ENCODE measurements at places on chromosomes 1 and 21.
A peak's percentile ranks its signal among the peaks of the same experiment; 100 is the strongest.

- DNase-seq = no peak
Measured at GRCh38 chr1:168348146-168348709, 67.6 kb downstream of the TBX19 start.

- no peak for DNase-seq
Measured at GRCh38 chr1:190049314-190049713, 428.4 kb downstream of the BRINP3 start.

- DNase-seq = no peak
Measured at GRCh38 chr1:231750296-231750695, 123.7 kb downstream of the DISC1 start.

GRCh38 chr1:218171302-218171893, 113.7 kb upstream of the RRP15 start:
- DNase-seq = no peak

GRCh38 chr1:18977428-18977827, 21.0 kb upstream of the IFFO2 start:
- DNase-seq = no peak

- DNase-seq = no peak
Measured at GRCh38 chr1:214402613-214403083, 121.7 kb downstream of the SMYD2 start.

GRCh38 chr21:39125752-39126485, 57.3 kb downstream of the PSMG1 start:
- peak; percentile 46 for DNase-seq

DNA sequence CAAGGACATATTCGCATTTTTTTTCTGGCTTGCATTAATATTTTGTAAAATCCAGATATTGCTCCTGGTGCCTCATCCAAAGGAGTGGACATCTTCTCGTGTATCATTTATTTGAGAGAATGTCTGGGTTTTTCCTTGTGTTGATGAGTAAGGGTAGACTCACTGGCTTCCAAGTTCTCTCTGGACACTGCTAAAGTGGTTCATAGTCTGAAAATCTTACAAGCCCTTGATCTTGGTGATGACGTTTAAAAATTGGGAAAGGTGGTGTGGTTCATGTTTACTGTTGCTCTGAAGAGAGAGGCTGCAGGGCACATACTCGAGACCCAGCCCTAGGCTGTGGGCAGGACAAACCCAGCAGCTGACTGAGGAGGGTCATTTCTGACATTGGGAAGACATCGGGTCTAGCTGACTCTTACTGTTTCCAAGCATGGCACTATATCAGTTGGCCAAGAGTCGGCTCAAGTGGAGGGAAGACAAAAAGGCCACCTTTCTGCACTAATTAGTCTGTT, 296.2 kb downstream of the LMX1A start:
- no peak for DNase-seq

DNA sequence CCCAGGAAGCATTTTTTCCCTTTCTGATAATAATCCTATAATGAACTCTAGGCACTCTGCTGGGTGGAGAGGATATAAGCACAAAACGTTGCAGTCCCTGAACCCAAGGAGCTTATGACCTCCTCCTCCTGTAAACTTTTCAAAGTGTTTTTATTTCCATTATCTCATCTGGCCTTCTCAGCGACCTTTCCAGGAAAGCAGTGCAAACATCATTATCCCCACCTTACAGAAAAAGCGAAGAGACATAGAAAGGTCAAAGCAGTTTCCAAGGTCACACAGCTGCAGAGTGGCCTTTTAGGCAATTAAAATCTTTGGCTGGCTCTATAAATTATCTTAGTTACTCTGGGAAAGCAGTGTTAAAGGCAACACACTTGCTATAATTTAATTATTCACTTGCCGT, 63.8 kb downstream of the OLFML3 start:
- no peak for DNase-seq

DNA sequence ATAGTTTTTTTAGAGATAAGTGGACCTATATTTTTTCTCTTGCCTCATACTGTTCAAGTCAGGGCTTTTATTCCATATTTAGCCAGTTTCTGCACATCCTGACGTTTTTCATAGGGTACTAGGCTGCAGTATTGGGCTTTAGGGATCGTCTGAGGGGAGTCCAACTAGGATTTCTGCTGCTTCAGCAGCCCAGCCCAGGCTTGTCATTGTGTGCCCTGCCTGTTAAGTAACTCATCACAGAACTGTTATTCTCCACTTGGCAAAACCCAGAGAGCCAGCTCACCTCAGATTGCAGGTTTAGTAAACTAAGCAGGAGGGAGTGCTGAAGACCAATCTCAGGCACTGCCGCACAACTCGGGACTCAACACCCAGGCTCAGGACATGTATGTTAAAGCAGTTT, 2.8 kb downstream of the GALNT2 start:
- no peak for DNase-seq

GRCh38 chr1:31243501-31244286, 4.0 kb upstream of the NKAIN1 start:
- no peak for DNase-seq

GRCh38 chr1:35691571-35692220, 27.0 kb downstream of the C1orf216 start:
- no peak for DNase-seq

DNA sequence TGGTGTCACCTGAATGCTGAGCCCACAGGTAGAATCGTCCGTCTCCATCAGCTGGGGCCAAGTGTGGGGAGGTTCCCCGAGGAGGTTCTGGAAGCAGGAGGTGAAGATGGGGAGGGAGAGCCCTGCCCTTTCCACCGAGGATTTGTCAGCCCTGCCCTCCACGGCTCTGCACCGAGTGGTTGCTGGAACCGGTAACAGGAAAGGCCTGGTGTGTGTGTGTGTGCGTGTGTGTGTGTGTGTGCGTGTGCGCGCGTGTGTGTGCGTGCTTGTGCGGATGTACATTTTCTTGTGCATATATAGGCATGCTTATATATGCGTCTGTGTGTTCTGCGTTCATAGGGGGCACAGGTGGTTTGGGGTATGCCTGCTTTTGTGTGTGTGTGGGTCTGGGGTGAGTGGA, 3.5 kb downstream of the NBL1 start:
- no peak for DNase-seq

GRCh38 chr1:155882235-155882634, 22.9 kb downstream of the SYT11 start:
- no peak for DNase-seq

- no peak for DNase-seq
Measured at GRCh38 chr1:147391114-147391513, 148.6 kb downstream of the CHD1L start.

DNA sequence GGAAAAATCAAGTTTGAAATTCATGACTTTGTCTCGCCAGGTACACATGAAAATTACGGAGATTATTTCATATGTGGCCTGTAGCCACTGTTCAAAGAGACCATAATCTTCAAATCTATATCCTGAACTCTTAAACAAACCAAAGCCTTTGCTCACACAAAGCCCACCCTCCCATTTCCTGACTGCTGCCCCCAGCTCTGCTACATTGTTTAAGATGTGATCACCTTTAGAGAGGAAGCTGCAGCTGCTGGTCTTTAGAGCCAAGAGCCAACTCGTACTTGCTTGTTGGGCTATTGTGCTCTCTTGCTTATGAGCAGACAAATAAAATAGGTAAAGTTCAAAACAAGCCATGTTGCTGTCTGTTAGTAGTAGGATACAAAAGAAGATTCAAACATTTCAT, 71.9 kb downstream of the DTL start:
- DNase-seq = no peak

- no peak for DNase-seq
Measured at GRCh38 chr21:33760641-33761440, 118.5 kb downstream of the ITSN1 start.

- DNase-seq = no peak
Measured at GRCh38 chr1:187517546-187517945, 688.8 kb downstream of the PLA2G4A start.

DNA sequence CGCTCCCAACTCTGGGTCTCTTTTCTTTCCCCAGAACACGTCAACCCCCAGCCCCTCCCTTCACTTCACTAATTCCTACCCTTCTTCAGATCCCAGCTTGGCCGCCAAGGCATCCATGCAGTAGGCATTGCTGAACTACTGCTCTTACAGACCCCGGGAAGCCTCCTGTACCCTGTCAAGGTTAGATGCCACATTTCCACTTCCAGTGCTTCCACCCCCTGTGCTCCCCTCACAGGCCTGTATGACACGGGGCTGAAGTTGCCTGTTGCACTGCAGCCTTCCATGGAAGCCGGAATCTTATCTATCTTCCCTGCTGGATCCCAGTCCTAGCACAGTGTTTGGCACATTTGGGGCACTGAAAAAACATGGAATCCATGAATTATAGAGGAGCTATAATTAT, 99.0 kb upstream of the SOD1 start:
- DNase-seq = no peak

- no peak for DNase-seq
Measured at GRCh38 chr1:172390683-172391551, 29.6 kb upstream of the C1orf105 start.

GRCh38 chr1:212982430-212983152, 32.2 kb downstream of the VASH2 start:
- DNase-seq = no peak

DNA sequence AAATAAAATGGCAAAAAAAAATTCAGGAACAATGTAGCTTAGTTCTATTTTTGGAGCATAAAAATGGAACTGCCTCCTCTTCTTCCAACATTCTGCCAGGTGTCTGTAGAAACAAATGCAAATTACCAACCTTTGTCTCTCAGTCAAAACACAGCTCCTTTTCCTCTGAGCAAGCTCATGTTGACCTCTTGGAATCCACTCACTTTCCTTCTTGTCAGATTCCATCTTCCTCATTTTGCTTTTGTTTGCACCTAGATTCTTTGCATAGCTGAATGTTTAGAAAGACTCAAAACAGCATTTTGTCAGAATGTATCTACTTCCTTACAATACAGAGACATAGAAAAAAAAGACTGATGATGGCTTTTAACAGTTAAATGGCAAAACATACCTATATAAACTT, 178.2 kb downstream of the ADGRL2 start:
- no peak for DNase-seq

GRCh38 chr1:64669098-64669675, 75.7 kb upstream of the RAVER2 start:
- DNase-seq = no peak

DNA sequence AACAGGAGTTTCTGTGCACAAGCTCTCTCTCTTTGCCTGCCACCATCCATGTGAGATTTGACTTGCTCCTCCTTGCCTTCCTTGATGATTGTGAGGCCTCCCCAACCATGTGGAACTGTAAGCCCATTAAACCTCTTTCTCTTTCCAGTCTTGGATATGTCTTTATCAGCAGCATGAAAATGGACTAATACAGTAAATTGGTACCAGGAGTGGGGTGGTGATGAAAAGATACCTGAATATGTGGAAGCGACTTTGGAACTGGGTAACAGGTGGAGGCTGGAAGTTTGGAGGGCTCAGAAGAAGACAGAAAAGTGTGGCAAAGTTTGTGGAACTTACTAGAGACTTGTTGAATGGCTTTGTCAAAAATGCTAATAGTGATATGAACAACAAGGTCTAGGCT, 69.1 kb upstream of the VANGL1 start:
- no peak for DNase-seq

GRCh38 chr1:17618558-17619247, 79.2 kb downstream of the ARHGEF10L start:
- DNase-seq = no peak

- DNase-seq = peak; percentile 37
Measured at GRCh38 chr1:161139766-161140165, 7.3 kb upstream of the DEDD start.

DNA sequence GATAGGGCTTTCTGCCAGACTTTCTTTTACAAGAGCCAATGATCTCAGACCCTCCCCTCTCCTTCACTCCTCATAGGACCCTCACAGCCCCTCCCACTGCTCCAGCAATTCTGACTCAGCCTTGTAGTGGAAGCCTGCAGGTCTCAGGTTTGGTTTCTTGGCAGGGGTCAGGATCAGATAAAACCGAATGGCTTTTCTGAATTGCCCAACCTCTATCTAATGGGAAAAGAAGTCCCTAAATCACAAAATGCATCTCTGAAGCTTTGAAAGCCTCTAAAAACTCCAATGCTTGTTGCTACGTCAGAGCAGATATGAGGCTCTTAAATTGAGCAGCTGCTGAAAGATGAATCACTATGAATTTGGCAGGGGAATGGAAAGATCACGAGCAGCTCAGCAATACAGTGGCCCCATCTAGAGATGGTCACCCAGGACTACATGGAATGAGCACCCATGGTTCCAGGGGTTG, 74.5 kb downstream of the NID1 start:
- no peak for DNase-seq

DNA sequence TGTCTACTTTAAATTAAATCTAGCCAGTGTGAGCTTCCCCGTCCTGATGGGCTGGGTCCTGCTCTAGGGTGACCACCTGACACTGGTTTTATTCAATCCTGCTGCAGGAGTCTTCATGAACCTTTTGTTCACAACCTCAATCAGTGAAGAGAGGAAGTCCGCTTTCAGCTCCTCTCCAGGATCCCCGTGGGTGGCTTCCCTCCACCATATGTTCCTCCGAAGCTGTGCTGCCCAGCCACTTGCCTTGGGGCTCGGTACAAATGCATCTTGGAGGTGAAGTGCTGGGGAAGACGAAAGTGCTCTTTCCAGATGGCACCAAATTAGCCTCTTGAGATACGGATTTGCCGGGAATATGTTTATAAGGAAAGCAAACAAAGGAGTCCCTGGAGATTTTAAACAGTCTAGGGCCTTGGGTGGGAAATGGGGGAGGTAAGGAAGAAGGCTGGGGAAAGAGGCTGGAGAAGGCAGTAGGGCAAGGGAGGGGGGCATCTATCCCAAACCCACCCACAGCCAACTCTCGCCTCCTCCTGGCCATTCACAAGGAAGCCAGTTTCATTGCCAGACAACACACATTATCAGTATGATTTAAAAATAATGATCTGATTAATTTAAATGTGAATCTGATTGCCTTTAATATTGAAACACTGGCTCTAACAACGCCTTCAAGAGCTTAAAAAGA, 430.8 kb downstream of the DISC1 start:
- no peak for DNase-seq

DNA sequence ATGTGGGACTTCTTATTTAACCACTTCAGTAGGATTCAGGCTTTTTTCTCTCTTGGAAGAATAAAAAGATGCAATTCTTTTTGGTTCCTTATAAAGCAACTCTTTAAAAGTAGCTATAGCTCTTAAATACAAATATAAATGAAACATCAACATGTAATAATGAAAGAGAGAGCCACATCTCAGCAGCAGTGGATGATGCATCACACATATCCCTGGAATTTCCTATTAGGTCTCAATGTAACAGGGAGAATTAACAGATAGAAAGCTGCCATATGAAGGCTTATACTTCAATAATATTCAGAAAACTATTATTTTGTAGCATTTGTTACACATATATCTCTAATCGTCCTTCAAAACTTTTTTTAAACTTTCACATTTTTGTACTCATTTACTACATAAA, 119.0 kb upstream of the USH2A start:
- no peak for DNase-seq

- no peak for DNase-seq
Measured at GRCh38 chr1:173113015-173113741, 62.4 kb upstream of the TNFSF18 start.

Data from PC-9 (cell line).